ENCODE measurements at places on chromosomes 6 and 20. TPM values are rescaled to one million over a fixed set of nuclear protein-coding genes. Genes with fewer than 3 reads are reported as not detected.

ZC3H12D gene
- 0.12 TPM for total RNA-seq

VSTM2L gene
- total RNA-seq = 18.5 TPM

CGA gene
- 0.24 TPM for total RNA-seq

TFAP2D gene
- not detected for total RNA-seq

ZNF165 gene
- total RNA-seq = 1.1 TPM

BPIFB1 gene
- 0.06 TPM for total RNA-seq

DNAJC5 gene
- 27.2 TPM for total RNA-seq

SAPCD1 gene
- total RNA-seq = 3.0 TPM

SSTR4 gene
- 0.32 TPM for total RNA-seq

PRELID3B gene
- total RNA-seq = 62.1 TPM
